Kasumi-1 (cell line): ENCODE measurements at places on chromosomes 7 and 10.

DNA sequence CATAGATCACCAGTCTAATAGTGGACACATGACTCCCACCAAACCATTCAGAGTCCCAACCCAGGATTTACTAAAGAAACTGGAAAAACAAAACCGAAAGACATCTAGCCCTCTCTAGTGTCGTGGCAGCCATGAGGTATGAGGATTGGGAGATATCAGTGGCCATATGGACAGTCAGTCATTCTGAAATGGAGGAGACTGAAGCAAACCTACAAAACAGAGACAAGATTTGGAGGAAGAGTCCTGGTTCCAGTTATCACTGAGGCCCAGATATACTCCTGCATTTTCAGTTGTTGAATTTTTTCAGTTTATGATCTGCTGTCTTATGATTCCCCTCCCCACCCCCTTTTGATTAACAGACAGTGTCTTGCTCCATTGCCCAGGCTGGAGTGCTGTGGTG, 9.1 kb upstream of the RALA start:
- no peak for DNase-seq

DNA sequence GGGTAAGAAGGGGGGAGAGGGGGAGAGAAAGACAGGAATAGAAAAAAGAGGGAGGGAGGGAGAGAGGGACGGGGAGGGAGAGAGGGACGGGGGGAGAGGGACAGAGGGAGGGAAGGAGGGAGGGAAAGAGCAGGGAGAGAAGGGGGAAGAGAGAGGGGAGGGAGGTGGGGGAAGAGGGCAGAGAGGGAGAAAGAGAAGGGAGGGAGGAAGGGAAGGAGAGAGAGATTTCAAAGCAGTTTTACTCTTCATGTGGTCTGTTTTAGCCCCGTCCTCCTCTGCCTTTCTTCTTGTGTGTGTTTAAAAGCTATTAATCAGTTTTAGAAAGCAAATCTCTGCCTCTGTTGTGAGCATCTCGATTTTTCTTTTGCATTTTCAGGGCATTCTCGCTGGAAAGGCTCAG, 237.0 kb downstream of the WDR37 start:
- DNase-seq, result no peak

GRCh38 chr7:80386686-80387085, 125.2 kb downstream of the GNAT3 start:
- DNase-seq, result no peak

- peak; percentile 80 for DNase-seq
Measured at GRCh38 chr10:71769279-71769823, 4.0 kb downstream of the VSIR start.

DNA sequence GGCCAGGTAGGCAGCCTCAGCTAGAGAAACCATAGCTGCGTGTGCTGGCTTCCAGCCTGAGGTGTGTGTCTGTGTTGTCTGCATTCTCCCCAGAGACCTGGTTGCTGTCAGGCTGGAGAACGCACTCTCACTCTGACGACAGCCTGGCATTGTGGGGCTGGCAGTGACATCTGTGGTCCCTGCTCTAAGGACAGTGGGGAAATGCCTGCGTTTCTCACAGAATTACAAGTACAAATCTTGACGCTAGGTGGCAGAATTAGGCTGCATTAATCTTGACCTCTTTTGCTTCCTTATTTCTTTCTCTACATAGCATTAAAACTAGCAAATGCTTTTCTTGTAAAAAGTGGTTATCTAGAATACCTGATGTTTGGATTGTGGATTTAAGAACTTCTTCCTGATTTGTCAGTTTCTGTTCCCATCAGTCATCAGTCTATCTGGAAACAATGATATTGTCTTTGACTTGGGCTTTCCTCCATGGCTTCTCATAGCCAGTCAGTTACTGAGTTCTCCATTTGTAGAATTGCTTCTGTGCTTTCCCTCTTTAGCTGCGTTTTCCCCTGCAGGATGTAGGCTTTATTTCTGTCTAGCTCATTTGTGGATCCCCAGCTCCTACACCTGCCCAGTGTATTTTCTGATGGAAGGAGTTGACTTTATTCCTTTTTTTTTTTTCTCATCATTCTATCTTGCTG, 86.0 kb downstream of the FANK1 start:
- peak; percentile 91 for DNase-seq

DNA sequence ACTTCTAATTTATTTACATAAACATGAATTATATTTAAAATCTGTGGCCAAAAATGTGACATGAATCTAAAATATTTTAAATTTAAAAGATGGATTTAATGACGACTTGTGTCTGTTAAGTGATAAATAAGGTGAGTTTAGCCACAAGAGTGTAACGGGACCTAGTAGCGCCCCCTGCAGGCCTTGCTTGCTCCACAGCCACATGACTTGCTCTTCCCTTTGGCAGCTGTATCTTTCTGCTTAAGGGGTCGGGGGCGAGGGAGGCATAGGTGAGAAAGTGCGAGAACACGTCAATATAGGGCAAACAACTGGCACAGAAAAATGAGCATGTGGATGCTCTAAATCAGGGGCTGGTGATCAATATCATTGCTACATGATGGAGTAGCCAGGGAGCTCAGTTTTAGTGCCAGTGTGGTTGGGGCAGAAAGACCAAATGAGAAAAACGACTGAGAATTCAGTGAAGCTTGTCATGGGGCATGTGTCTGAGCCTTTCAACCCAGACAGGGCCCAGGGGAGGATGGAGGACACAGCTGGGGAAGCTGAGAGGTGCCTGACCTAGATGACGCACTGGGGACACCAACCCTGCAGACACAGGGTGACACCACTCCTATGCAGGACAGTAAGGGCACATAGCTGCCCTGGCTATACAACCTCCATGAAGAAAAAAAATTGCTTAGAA, 49.8 kb downstream of the PAXIP1 start:
- DNase-seq, result peak; percentile 30

DNA sequence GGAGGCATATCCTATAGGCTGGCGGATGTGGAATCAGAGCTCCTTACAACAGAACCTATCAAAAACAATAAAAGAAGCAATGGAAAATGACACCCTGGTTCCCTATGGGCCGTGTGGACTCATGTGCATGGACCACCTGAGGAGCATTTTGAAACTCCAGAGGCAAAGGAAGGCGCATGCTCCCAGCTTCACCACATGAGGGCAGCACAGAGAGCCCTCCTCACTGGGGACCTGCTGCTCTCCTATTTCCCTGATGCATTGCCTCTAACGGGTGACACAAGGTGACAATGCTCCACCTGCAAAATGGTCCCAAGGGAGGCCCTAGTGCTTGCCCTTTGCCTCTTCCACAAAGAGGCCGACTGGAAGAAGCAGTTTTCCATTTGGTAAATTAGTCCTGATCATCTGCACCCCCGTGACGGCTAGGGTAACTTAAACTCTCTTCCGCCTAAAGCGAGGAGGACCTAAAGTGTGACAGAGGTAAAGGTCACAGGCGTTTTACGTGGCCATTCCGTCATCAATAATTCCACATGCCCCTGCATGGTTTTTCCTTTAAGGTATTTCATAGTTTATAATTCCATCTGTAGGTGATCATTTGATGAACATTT, 67.7 kb downstream of the GPAM start:
- peak; percentile 65 for DNase-seq

- no peak for DNase-seq
Measured at GRCh38 chr7:17362439-17363105, 64.1 kb downstream of the AHR start.

DNA sequence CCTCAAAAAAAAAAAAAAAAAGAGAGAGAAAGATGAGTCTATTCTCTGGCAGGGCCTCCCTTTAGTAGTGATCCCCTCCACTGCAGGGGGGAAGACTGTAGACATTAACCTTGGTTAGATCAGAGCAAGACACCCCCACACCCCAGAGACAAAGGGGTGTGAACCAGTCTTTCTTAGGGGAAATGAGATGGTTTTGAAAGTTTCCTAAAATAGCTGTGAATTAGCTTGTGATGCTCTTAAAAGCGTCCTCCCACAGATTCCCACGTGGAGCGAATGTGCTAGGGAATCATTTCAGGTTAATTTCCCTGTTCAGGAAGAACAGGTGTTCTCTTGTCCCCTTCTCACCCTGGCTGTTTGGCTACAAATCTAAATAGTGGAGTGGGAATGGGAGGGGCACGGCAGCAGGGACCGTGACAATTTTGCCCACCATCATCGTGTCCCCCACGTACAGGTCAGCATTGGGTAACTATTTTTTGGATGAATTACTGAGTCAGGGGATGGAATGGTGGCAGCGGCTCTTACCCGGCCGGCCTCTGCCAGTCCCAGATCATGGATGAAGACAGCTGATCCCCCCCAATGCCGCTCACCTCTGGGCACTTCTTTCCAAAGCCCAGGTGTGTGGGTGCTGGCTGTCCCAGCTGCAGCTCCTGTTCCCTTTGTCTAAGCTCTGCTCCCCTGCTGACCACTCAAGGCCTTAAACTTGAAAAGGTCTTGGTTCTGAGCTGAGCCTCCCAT, 152.9 kb downstream of the CCDC3 start:
- DNase-seq, result no peak

GRCh38 chr7:155066417-155066950, 3.6 kb upstream of the HTR5A start:
- DNase-seq, result no peak

DNA sequence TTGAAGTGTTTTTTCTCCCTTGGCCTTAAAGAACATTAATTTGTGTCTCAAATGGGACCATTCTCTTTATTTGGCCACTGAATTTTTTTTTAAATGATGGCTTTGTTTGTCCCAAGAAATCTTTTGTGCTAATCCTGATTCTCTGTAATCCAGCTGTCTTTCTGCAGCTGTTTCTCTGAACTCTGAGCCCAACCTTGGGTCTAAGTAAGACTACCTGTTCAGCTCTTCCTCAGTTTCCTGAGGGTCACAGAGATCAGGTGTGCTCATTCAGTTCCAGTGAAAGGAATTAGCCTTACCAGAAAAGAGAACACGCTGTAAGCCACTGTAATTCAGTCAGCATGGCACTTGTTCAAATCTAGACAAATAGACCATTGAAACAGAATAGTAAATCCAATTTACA, 94.2 kb downstream of the ANKIB1 start:
- DNase-seq, result no peak

- DNase-seq, result no peak
Measured at GRCh38 chr7:121945480-121946236, 72.7 kb downstream of the PTPRZ1 start.

DNA sequence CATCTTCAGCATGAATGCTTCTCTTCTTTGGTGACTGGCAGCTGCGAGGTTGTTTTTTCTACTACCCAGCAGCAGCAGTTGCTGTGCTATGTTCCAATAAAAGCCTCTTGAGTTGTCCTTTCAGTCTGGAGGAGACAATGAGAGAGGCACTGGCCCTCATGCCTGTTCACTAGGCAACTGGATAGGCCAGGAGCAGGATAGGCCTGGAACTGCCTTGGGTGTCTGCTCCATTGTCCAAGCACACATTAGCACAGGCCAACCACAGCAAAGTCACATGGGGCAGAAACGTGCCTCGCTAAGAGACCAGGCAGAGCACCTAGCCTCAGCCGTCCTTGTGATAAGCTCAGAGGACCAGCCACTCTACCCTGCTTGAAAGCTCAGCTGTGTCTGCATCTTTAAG, 76.9 kb upstream of the PDCD4 start:
- DNase-seq, result no peak

GRCh38 chr10:1217237-1217587, 161.0 kb downstream of the WDR37 start:
- DNase-seq, result no peak

DNA sequence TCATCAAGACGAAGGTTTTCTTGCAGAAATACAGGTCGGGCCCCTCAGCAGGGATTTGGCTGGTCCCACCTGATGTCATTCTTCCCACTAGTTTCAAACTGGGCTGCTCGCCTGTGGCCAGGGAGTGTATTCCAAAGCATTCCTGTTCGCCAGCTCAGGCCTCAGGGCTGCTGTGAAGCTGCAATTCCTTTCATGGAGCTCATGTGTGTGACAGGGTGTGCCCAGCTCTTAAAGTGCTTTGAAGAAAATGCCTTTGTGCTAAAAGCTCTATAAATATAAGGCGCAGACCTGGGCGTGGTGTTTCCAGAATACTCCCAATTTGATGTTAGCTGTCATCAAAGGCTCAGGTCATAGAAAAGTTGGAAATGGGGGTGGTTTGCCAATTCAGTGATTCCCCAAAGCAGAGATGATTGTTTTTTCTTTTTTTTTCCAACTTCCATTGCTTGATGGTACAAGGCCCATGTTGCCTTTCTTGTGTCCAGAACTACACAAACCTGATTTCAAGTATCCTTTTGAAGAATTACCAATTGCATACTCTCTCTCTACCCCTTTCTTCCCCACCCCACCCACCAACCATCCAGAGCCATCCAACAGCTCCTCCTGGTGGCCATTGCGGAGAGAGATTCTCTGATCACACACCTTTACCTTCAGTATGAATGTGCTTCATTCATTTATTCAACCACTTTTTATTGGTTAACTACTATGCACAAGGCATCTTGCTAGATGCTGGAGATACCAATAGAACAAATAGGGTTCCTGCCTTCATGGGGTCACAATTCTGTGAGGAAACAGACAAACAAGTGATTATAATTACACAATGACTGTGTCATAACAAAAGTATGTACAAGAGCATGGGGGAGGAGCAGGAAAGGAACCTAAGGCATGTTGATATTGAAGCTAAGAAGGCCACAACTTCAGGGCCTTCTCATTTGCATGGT, 297.3 kb upstream of the LYZL1 start:
- DNase-seq, result peak; percentile 16

DNA sequence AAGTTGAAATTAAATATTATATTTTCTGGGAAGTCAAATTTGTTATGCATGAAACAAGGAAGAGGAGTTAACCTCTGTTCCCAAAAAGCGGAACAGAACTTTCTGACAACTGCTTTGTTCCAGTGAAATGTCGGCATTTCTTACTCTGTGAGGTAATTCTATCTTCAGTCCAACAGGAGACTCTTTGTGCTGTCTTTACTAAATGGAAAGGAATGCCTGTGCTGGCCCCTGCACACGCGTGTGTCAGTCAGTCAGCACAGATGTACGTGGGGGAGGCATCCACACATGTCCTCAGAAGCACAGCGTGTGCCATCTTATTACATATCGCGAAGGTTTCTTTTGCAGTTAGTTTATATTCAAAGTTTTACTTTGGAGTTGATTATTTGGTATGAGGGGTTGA, 37.5 kb downstream of the NET1 start:
- peak; percentile 86 for DNase-seq

DNA sequence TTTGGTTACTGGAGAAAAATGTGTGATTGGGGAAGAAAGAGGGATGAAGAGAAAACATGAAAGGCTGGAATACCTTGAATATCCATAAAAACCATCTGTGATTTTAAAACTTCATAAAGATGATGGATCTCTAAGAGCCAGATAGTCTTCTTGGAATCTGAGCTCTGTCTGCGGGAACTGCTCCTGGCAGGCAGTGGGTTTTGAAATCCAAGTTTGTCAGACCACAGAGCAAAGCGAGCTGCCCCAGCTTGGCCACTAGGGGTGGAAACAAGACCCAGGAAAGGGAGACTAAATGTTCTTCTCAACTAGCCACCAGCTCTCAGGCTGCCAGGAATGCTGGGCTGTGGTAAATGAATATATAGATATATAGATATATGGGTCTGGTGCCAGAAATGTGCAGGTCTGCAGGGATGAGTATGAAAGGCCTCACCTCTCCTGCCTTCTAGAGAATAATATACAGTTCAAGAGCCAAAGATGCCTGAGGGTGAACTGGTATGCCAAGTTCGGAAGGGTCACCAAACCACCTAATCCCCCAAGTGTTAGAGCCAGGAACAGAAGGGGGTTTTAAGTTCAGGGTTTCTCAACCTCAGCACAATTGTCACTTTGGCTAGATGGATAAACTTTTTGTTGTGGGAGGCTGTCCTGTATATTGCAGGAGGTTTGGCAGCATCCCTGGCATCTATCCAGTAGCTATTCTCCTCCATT, 208.8 kb downstream of the KCNMA1 start:
- DNase-seq, result peak; percentile 63
